ENCODE measurements at places on chromosomes 16 and 17.

- DNase-seq, result no peak
- no peak overlapping the region for H3K4me3 ChIP-seq
- H3K27me3 ChIP-seq, result no peaks in the 10 kb centered on the region
- no peak overlapping the region for H3K27ac ChIP-seq
Observed at GRCh38 chr17:80164185-80164584, 5.6 kb upstream of the CARD14 start.

DNA sequence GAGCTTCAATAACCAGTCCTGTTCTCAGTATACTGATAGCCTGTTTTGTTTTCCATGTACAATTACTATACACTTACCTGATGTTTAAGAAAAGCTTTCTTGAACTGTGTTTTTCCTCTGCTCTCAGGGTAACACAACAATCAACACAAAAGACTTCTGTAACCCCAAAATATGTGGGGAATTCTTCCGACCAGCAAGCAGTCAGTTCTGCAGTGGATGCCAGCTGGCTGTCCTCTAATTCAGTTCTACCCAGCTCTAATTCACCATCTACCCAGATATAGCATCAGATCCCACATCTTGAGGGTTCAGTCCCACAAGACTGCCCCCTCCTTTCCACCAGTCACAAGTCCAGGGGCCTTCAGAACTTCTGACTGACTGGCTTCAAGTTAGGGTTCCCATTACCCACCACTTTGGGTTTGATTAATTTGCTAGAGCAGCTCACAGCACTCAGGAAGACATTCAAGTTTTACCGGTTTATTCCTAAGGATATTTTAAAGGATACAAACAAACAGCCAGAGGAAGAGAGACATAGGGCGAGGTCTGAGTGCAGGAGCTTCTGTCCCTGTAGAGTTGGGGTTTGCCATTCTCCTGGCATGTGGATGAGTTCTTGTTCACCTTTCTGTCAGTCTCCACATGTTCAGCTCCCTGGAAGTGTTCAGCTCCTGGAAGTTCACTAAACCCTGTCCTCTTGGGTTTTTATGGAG, 178.2 kb downstream of the CHD9 start:
- H3K36me3 ChIP-seq, result no peaks in the 10 kb centered on the region
- no peak overlapping the region for H3K4me3 ChIP-seq
- no peaks in the 10 kb centered on the region for H3K27me3 ChIP-seq
- no peak for DNase-seq
- no peaks in the 10 kb centered on the region for H3K4me1 ChIP-seq

DNA sequence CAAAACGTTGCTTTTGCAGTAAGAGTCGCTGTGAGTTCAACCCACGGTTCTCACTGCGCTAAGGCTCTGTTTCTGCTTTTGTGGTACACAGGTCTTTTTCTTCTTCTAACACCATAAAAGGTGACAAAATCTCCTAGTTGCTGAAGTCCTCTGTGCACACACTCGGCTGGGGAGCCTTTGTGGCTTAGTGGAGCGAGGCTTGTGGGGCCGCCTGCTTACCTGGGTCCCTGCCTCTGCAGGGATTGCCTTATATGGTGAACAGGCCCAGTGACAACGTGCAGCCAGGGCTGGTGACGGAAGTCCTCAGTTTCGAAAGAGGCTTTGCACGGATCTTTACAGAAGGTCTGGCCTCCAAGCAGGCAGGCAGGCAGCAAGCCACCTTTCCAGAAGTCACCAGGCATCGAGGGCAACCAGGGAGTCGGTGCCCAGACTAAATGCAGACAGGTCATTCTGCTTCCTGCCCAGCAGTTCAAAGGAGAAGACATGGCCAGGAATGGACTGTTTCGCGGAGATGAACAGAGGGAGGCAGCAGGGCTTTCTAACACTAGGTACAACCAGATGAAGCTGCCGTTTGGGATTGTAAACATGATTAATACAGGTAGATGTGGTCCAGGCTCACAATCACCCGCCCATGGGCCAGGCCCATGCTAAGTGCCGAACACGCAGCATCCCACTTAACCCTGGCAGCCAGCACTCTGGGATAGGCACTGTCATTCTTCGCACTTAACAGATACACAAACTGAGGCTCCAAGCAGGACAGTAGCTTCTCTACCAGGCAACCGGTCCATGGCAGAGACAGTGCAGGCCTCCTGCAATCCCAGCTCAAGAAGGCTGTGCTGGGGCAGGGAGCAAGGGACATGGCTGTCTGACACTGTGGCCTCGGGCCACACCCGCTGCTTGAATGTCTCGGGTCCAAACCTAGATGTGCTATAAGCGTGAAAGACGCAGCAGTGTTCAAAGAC, 10.7 kb upstream of the MEAK7 start:
- H3K36me3 ChIP-seq, result no peaks in the 10 kb centered on the region
- DNase-seq, result no peak
- no peak overlapping the region for H3K4me3 ChIP-seq
- H3K27ac ChIP-seq, result no peak overlapping the region
- H3K4me1 ChIP-seq, result peaks cover 1% of the 10 kb centered on the region
- H3K27me3 ChIP-seq, result no peaks in the 10 kb centered on the region

GRCh38 chr17:66349521-66350254, 47.3 kb downstream of the PRKCA start:
- peaks cover 13% of the 10 kb centered on the region for H3K4me1 ChIP-seq
- no peak overlapping the region for H3K4me3 ChIP-seq
- no peaks in the 10 kb centered on the region for H3K27me3 ChIP-seq
- H3K36me3 ChIP-seq, result no peaks in the 10 kb centered on the region
- no peak overlapping the region for H3K27ac ChIP-seq
- DNase-seq, result no peak

Measured in ovary (tissue), 10 donors.